ENCODE measurements at places on chromosomes 6 and 20. TPM values are rescaled to one million over a fixed set of nuclear protein-coding genes. Genes with fewer than 3 reads are reported as not detected.

The BPIFA3 gene
- total RNA-seq = not detected

The TEAD3 gene
- not detected for total RNA-seq

The EFCAB8 gene
- total RNA-seq = 1.5 TPM

The PKHD1 gene
- not detected for total RNA-seq

The HLA-DQB1 gene
- total RNA-seq = 6.3 TPM

The B3GAT2 gene
- total RNA-seq = not detected

The C6orf132 gene
- not detected for total RNA-seq

All from CD4-positive, alpha-beta memory T cell (primary cell).